ENCODE measurements at places on chromosomes 5 and 9.
A peak's percentile ranks its signal among the peaks of the same experiment; 100 is the strongest.

- H3K27ac ChIP-seq, result no peak overlapping the region
- H3K36me3 ChIP-seq, result no peaks in the 10 kb centered on the region
- H3K4me3 ChIP-seq, result no peak overlapping the region
Measured at GRCh38 chr9:125997196-125997823, 250.1 kb downstream of the PBX3 start.

GRCh38 chr9:28014212-28014611 lies 440.9 kb upstream of the C9orf72 start:
- H3K4me1 ChIP-seq, result no peaks in the 10 kb centered on the region
- H3K36me3 ChIP-seq, result no peaks in the 10 kb centered on the region
- no peaks in the 10 kb centered on the region for H3K27me3 ChIP-seq

DNA sequence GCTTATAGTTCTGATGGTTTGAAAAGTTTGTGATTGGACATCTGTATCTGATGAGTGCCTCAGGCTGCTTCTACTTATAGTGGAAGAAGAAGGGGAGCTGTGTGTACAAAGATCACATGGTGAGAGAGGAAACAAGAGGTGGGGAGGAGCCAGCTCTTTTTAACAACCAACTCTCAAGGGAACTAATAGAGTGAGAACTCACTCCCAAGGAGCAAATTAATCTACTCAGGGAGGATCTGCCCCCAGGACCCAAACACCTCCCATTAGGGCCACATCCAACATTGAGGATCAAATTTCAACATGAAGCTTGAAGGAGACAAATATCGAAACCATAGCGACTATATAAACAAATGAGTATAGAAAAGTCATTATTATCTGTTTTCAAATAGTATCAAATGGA lies 64.7 kb upstream of the PRLR start:
- H3K36me3 ChIP-seq, result no peaks in the 10 kb centered on the region
- no peaks in the 10 kb centered on the region for H3K4me1 ChIP-seq
- H3K27ac ChIP-seq, result no peak overlapping the region
- H3K4me3 ChIP-seq, result no peak overlapping the region
- no peak for DNase-seq

- H3K4me1 ChIP-seq, result peaks cover 8% of the 10 kb centered on the region
- H3K36me3 ChIP-seq, result no peaks in the 10 kb centered on the region
- peaks cover 51% of the 10 kb centered on the region for H3K27me3 ChIP-seq
- no peak overlapping the region for H3K4me3 ChIP-seq
Measured at GRCh38 chr9:86940774-86941173, 6.5 kb downstream of the GAS1 start.

- H3K27ac ChIP-seq, result no peak overlapping the region
- H3K4me3 ChIP-seq, result no peak overlapping the region
- no peaks in the 10 kb centered on the region for H3K27me3 ChIP-seq
- no peaks in the 10 kb centered on the region for H3K4me1 ChIP-seq
Measured at GRCh38 chr5:44048276-44048984, 340.8 kb downstream of the FGF10 start.

GRCh38 chr9:131663288-131663687 lies 76.6 kb downstream of the RAPGEF1 start:
- H3K4me3 ChIP-seq, result no peak overlapping the region
- no peak for DNase-seq
- peak overlapping the region; percentile 31 for H3K27ac ChIP-seq
- H3K27me3 ChIP-seq, result no peaks in the 10 kb centered on the region
- H3K36me3 ChIP-seq, result no peaks in the 10 kb centered on the region

DNA sequence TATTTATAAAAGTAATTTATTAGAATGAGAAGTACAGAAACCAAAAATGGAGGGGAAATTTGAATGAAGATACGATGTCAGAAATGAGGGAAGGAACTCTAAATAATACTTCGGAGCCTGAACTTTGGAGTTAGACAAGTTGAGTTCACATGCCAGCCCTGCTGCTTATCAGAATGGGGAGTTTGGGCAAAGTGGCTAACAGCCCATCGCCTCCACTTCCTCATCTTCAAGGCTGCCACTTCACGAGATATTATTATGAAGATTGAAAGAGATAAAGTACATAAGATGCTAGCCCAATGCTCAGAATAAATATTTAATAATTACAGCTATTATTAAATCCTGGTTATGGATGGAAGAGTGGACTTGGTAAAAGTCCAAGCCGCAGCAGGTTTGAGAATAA lies 56.2 kb upstream of the ABCA1 start:
- H3K27me3 ChIP-seq, result no peaks in the 10 kb centered on the region
- no peak overlapping the region for H3K27ac ChIP-seq
- H3K36me3 ChIP-seq, result no peaks in the 10 kb centered on the region
- H3K4me1 ChIP-seq, result no peaks in the 10 kb centered on the region

GRCh38 chr9:110464321-110464720 lies 115.2 kb downstream of the SVEP1 start:
- no peak for DNase-seq
- no peaks in the 10 kb centered on the region for H3K36me3 ChIP-seq
- H3K27ac ChIP-seq, result no peak overlapping the region
- no peaks in the 10 kb centered on the region for H3K4me1 ChIP-seq

DNA sequence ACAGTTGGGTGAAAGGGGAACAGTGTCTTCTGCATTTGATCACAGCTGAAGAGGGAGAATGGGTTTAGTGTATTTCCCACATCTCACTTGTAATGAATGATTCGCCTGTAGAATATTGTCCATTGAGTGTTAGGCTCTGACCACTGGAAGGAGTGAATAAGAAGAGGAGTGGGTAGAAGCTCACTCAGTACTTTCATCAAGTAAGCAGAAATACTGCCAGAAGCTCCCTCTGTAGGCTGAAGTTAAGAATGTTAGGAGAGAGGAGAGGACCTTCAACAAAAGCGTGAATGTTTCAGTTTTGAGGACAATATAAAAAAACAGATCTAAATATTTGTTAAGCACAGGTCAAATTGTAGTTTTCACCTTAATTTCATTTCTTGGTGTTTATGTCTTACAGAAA lies 27.5 kb downstream of the FSD1L start:
- DNase-seq, result no peak
- no peaks in the 10 kb centered on the region for H3K27me3 ChIP-seq
- no peak overlapping the region for H3K27ac ChIP-seq
- H3K36me3 ChIP-seq, result no peaks in the 10 kb centered on the region

GRCh38 chr9:32344551-32345182 lies 39.8 kb upstream of the ACO1 start:
- DNase-seq, result no peak
- no peak overlapping the region for H3K4me3 ChIP-seq
- no peak overlapping the region for H3K27ac ChIP-seq
- no peaks in the 10 kb centered on the region for H3K27me3 ChIP-seq
